ENCODE measurements at places on chromosomes 13 and 19.
A peak's percentile ranks its signal among the peaks of the same experiment; 100 is the strongest.

DNA sequence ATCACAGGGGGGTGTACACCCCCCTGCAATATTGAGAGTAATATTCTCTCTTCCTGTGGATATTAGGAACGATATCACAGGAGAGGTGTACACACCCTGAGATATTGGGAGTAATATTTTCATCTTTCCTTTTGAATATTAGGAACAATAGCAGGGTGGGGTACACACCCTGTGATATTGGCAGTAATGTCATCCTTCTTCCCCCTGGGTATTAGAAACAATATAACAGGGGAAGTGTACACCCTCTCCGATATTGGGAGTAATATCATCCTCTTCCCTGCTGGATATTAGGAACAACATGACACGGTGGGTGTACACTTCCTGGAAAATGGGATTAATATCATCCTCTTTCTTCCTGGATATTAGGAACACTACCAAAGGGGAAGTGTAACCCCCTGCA lies 57.8 kb upstream of the CEACAM21 start:
- DNase-seq, result no peak

GRCh38 chr19:17499648-17500446 lies 11.6 kb upstream of the PGLS start:
- DNase-seq, result no peak

- DNase-seq, result peak; percentile 64
Observed at GRCh38 chr13:87123987-87124784, 547.0 kb upstream of the SLITRK5 start.

- no peak for DNase-seq
Observed at GRCh38 chr19:19050731-19051130, 13.1 kb upstream of the SLC25A42 start.

GRCh38 chr19:10104665-10105508 lies 1.3 kb upstream of the PPAN start:
- no peak for DNase-seq

DNA sequence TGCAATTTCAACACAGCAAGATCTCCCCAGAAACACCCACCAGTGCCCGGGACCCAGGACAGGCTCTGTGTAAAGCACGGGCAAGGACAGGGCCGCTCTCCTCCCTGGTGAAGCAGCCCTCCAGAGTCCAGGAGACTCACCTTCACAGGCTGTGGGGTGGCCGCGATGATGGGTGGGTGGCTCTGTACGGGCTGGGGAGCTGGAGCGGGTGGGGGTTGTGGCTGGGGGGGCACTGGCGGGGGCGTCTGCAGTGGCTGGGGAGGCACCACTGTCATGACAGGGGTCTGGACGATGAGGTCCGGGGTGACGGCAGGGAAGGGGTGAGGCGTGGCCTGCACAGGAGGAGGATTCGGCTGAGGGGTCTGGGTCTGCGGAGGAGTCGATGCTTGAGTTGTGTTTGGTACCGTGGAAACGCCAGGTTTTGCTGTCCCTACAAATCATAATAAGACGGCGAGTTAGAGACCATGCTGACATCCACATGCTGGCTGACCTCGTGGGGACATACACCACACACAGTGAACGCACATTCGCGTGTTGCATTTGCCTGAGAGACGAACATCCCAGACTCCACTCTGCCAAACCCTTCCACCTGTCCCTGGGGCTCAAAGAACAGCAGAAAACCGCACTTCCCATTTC lies 33.1 kb upstream of the EPHX3 start:
- DNase-seq, result no peak

GRCh38 chr13:51995677-51996551 lies 15.3 kb downstream of the ATP7B start:
- DNase-seq, result peak; percentile 20

DNA sequence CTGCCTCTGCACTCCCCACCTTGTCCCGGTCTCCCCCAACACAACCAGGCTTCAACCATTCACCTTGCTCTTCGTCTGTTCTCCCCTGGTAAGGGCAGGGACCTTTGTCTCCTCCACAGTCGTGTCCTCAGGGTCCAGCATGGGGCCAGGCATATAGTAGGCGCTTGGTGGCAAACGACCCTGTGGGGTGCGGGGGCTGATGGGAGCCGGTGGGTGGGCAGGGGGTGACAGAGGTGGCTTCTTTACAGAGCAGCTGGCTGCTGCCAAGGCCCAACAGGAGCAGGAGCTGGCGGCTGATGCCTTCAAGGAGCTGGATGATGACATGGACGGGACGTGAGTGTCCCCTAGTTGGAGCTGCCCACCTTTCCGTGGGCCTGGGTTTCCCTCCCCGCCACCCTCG lies 9.7 kb downstream of the PRKCSH start:
- DNase-seq, result no peak

DNA sequence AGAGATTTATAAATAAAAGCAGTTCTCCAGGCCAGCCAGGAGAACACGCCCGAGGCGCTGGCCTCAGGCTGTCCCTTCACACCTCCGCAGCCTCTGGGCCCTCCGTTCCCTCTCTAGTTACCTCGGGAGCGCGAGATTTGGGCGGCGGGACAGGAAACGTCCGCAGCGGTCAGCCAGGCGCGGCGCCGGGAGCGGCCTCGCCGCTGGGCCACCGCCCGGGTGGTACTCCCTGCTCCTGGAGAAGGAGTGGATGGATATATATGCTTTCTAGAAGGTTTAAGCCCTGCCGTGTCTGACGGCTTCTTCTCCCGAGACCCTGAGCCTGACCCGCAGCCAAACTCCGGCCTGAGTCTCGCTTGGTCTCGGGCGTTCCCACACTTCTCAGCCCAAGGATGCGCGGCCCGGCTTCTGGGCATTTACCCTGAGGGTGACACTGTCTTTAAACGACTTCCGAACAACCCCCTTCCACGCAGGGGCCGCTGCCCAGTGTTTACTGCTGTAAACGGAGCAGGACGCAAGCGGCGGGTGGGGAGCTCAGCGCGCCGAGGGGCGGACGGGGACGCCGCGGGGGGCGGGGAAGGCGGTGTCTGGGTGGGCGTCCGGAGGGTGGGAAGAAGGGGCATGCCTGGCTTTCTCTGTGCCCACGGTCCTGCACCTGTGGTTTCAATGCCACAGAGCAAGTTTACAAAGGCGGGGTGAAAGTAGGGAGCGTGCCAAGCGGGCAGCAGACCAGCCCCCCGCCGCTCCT lies 2.0 kb upstream of the ZIC2 start:
- DNase-seq, result no peak
